ENCODE measurements at places on chromosomes 3 and 15.

DNA sequence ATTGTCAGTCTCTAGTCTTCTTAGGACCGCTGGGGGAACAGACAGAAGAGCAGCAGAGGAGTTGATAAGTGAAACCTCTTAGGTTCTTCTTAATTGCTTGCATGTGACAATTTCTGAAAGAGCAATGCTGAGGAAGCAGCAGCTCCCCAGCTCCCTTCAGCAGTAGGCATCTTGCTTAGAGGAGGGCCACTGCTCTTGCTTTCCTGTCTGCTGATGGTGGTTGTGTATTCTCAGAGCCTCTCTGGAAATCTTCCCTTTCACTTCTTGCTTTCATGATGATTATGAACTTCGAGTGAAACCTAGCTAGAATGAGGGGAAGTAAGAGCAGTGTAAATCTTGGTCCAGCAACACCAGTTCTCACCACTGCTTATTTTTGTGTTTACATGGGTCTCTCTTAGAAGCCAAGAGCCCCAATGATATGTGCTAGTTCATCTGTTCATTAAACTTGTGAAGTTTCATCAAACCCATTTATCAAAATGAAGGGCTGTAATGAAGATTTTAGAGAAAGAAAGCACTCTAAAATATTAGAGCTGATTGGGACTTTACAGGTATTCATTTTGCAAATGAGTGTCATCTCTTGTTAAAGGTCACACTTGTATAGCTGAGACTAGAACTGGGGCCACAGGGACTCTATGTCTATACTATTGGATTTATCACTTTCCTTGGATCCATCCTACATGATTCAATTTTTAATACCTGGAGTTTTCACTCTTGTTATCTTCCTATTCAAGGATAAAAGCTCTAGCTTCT lies 246.7 kb downstream of the LPP start:
- no peak for DNase-seq

- DNase-seq, result no peak
Observed at GRCh38 chr3:170233530-170233929, 11.3 kb downstream of the PRKCI start.

GRCh38 chr15:36844534-36844998 lies 255.8 kb downstream of the MEIS2 start:
- DNase-seq, result no peak

DNA sequence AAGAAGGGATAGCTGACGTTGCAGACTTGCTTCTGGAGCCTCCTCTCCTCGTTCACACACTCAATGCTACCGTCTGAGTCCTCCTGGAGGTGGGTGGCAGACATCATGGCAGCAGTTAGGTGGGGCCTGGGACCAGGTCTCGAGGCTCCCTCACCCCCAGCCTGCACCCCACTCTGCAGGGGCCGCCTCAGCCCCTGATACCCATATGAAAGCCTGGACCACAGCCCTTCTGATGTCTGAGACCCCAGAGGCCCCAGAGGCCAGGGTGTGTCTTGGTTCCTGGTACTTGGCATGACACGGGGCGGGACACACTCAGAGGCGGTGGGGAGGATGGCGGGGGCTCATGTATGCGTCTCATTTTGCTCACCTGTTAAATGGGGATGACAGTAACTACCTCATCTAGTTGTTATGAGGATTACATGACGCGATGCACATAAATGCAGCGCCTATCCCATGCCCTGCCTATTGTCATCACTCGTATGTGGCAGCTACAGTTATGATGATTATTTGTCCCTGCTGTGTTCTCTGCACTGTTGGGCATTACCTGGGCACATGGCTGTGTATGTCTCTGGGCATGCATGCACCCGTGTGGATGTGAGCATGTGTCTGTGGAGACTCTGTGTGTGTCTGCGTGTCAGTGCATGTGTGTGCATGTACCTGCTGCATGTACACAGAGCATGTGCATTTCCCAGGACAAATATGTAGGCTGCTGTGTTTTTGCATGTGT lies 39.9 kb downstream of the FEM1B start:
- no peak for DNase-seq

GRCh38 chr15:73325191-73325861 lies 43.4 kb downstream of the HCN4 start:
- DNase-seq, result no peak

- DNase-seq, result no peak
Observed at GRCh38 chr3:125351152-125351551, 24.0 kb downstream of the ZNF148 start.

GRCh38 chr3:108036984-108037741 lies 53.7 kb downstream of the CD47 start:
- DNase-seq, result no peak

- DNase-seq, result no peak
Observed at GRCh38 chr3:111412656-111413055, 129.3 kb upstream of the CD96 start.

GRCh38 chr15:62249501-62249900 lies 84.4 kb upstream of the C2CD4B start:
- no peak for DNase-seq

GRCh38 chr15:84657748-84658079 lies 285 bp downstream of the NMB start:
- no peak for DNase-seq

DNA sequence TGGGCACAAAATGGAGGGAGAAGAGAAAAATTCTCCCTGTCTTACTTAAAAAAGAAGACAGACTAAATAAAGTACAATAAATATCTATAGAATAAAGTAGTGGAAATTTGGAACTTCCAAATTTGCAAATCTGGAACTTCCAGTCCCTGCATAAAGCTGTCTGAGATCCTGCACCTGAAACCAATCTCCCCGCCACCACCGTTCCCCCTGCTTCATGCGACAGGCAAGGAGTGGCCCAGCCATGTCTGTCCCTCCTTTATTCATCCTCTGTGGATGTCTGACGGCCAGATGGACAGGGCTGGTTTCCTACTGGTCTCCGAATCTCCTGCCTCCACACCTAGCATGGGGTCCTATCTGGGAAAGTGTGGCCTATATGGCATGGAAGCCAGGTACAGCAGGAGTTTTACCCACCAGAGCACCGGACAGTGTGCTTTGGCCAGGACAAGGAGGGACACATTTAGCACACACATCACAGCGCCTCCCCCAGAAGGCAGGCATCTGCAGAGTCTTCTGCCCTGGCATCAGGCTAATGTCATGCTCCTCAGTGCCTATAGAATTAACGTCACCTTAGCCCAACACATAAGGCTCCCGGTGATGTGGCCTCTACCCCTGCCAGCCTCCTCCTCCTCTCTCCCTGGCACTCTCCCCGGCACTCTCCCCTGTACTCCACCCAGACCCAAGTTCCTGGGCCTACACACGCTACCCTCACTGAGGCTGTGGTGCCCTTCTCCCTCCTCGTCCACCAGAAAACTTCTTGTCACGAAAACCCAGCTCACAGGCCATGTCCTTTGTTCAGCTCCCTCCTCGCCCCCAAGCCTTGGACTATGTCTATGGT lies 170.8 kb downstream of the XXYLT1 start:
- DNase-seq, result no peak

DNA sequence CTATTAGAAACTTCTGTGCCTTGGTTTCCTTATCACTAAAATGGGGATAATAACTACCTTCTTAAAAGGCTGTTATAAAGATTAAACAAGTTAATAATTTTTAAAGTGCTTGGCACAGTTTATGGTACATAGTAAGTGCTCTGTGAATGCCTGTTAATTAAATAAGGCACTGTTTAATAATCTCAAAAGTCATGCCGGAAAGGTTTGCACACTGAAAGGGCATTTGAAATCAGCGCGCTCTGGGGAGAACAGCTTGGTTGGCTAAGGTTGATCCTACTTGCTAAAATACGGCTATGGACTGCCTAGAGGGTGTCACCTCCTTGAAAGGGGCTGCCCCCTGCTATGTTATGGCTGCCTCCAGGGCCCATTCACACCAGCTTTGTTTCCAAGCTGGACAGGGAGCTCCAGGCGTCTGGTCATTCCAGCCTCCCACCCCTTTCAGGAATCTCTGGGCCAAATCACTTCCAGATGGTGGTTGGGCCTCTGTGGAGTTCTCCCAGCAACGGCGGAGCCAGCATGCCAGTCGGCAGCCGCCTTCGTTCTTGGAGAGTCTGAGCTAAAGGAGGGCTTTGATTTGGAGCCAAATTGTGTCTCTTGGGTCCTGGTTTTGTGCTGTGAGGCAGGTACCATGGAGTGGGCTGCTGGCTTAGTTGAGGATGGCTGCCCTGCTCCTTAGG lies 5.9 kb downstream of the FLNB start:
- no peak for DNase-seq

- peak; percentile 15 for DNase-seq
Observed at GRCh38 chr3:154121701-154122551, 736 bp downstream of the ARHGEF26 start.

DNA sequence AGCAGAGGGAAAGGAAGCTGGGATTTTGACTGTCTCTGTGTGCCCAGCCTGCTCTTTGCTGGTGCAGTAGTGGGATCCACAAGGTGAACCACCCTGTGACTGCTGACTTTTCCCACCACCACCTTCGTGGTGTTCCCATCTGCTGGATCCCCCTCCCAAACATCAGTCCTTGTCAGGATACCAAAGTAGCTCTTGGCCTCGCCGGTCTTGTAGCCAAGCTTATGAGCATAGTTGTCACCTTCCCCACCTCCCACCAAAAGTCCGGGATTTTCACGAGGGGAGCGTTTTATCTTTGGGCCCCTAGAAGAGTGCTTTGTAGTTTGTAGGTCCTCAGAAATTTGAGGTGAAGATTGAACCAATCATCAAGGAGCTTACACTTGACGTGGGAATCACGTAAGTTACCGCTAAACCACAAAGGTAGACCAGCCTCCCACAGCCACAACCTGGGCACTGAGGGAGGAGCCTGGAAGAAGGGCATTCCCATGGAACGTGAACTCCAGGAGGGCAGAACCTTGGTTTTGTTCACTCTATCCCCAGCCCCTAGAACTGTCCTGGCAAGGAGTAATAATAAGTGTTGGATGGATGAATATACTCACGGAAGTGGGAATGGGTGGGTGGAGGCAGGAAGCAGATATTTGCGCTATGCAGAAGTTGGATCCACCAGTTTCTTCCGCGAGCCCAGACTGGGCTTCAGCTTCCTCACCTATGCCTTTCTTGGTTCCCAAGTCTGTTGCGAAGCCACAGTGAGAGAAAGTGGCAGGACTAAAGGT lies 814 bp upstream of the TEX264 start:
- DNase-seq, result no peak

- no peak for DNase-seq
Observed at GRCh38 chr3:169600732-169601131, 62.8 kb downstream of the MECOM start.

- DNase-seq, result no peak
Observed at GRCh38 chr15:93866948-93867347, 364.4 kb upstream of the MCTP2 start.

GRCh38 chr3:169405076-169405475 lies 258.4 kb downstream of the MECOM start:
- no peak for DNase-seq

GRCh38 chr3:24662449-24663345 lies 168.0 kb upstream of the THRB start:
- DNase-seq, result no peak

GRCh38 chr3:126142652-126143051 lies 37.7 kb downstream of the ALDH1L1 start:
- DNase-seq, result no peak

GRCh38 chr3:21859124-21860081 lies 108.4 kb upstream of the ZNF385D start:
- peak; percentile 6 for DNase-seq

- no peak for DNase-seq
Observed at GRCh38 chr3:169627789-169628188, 35.7 kb downstream of the MECOM start.

DNA sequence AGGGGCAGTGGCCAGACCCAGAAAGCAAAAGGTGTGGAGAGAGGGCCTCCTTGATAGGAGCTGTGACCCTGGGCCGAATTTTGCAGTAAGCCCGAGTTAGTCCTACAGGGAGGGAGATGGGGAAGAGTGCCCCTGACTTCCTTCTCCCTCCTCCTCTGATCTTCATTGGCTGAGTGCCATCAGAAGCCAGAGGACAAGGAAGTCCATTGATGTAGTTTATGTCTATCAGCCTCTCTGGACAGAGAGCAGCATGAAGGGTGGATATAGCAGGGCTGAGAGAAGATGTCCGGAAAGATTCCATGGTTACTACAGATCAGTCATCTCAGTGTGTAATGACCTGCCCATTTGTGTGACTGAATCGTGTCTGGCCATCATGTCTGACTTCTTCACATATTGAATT lies 102.5 kb upstream of the FAM3D start:
- DNase-seq, result no peak

GRCh38 chr3:186418671-186419145 lies 56.7 kb upstream of the DGKG start:
- DNase-seq, result no peak

- DNase-seq, result peak; percentile 83
Observed at GRCh38 chr3:114874522-114874971, 272.5 kb downstream of the ZBTB20 start.

GRCh38 chr3:161215185-161215584 lies 5.9 kb upstream of the NMD3 start:
- DNase-seq, result no peak

DNA sequence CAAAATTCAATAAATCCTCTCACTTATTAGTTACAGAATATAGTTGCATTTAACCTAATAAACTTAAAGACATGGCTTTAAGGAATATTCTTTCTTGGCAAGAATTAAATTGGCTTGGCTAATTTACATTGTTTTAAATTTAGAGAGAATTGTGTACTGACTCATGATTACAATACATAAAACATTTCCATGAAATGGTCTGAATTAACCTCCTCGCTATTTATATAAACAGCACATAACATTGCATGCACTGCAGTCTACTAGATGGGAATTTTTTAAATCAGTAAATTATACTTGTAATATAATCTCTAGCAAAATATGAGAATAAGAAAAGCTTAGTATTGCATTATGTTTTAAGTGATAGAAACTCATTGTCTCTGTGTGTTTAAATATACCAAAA lies 268.9 kb downstream of the SHOX2 start:
- no peak for DNase-seq

Measured in dermis microvascular lymphatic vessel endothelial cell (primary cell).